Left colon (tissue), 2 donors: ENCODE measurements at places on chromosomes 5 and 9. TPM values are rescaled to one million over a fixed set of nuclear protein-coding genes. Genes with fewer than 3 reads are reported as not detected.
A peak's percentile ranks its signal among the peaks of the same experiment; 100 is the strongest.

Gene BNC2
- total RNA-seq, result 19.3 TPM

Gene COL5A1
- 17.8 TPM for total RNA-seq

Gene PCDHGA4
- total RNA-seq, result 0.37 TPM

Gene PCDHGC4
- 0.92 TPM for total RNA-seq

Gene WWC1
- 18.7 TPM for total RNA-seq

Gene FBP2
- total RNA-seq, result not detected

DNA sequence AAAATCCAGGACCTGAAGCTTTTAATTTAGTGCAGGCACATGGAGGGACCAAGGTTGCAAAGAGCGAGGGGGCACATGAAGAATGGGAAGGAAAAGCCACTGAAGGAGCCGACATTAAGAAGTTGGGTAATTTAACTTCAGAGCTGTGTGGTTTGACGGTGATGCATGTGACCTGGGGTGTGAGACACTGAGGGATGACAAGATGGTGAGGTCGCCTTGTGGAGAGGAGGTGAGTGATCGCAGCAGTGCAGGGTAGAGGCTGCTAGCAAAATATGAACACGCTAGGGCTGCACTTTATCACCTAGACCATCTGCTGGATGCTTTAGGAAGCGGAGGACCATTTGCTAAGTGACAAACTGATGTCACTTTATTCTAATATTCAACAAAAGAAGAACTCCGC, 339.0 kb upstream of the KIF2A start:
- no peak for DNase-seq

GRCh38 chr9:88829276-88829675, 162.0 kb upstream of the S1PR3 start:
- no peak for DNase-seq

GRCh38 chr5:125401724-125402622, 655.5 kb upstream of the ZNF608 start:
- DNase-seq, result no peak

GRCh38 chr5:52181403-52181802, 606.3 kb upstream of the ITGA1 start:
- no peak for DNase-seq

DNA sequence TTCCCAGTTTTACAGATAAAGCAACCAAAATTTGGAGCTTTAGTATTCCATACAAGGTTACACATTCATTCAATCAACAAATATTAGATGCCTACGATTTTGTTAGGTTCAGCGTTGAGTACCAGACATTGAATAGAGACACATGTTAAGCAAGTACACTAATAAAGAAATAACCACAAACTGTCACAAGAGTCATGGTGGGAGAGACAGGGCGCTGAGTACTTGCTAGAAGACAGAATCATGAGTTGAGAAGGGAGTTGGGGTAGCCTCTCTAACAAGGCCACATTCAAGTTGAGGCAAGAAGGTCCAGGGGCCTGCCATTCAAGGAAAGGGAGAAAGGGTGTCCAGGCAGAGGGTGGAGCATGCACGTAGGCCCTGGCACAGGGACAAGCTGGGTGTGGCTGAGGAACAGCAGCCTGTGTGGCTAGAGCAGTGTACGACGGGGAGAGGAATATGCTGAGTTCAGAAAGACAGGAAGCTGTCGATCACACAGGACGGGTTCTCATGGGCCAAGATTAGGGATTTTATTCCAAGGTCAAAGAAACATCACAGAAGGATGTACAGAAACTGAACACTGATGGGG, 17.0 kb downstream of the CDK5RAP2 start:
- DNase-seq, result peak; percentile 82

DNA sequence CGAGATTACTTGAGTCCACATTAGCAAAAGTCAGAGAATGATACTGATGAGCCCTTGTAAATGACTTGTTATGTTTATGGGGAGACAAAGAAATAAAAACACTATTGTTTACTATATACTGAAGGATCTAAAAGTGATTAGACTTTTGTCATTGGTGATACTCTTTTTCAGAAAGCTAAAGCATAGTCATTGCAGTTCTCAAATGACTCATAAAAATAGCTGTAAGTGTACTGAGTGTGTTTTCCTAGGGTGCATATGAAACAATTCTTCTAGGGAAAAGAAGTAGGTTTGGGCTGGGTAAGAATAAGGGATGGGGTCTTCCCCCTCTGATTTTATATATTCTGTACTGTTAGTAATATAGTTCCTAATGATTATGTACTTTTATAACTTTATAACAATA, 32.6 kb downstream of the WDR36 start:
- DNase-seq, result no peak

DNA sequence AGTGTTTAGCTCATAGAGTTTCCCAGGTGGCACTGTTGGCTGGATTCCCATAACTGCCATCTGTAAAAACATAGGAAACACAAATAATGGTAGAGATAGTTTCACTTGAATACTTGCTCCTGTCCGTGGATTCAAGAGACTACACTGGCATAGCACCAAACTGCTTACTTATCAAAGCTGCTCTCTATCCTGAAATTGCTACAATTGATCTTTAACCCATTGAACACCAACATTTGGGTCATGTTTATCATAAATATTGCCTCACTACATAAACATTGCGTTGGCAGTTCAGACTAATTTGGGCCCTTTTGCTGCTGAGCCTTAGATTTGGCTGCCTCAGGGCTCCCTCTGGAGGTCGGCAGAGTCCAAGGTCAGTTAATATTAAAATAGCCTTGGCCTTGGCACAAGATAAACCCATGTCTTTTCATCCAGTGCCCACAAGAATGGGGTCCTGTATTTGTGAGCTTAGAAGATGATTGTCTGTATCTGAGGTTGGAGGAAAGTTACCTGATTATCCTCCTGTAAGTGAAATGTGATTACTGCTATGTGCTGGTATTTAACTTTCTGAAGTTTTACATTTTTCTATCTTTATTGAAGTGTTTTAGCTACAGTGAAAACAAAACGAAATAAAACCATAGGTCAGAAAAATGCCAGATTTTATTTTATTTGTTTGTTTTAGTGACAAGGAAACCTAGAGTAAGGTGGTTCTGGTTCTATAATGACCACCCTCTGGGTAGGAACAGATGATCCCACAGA, 4.0 kb upstream of the RANBP3L start:
- peak; percentile 36 for DNase-seq

DNA sequence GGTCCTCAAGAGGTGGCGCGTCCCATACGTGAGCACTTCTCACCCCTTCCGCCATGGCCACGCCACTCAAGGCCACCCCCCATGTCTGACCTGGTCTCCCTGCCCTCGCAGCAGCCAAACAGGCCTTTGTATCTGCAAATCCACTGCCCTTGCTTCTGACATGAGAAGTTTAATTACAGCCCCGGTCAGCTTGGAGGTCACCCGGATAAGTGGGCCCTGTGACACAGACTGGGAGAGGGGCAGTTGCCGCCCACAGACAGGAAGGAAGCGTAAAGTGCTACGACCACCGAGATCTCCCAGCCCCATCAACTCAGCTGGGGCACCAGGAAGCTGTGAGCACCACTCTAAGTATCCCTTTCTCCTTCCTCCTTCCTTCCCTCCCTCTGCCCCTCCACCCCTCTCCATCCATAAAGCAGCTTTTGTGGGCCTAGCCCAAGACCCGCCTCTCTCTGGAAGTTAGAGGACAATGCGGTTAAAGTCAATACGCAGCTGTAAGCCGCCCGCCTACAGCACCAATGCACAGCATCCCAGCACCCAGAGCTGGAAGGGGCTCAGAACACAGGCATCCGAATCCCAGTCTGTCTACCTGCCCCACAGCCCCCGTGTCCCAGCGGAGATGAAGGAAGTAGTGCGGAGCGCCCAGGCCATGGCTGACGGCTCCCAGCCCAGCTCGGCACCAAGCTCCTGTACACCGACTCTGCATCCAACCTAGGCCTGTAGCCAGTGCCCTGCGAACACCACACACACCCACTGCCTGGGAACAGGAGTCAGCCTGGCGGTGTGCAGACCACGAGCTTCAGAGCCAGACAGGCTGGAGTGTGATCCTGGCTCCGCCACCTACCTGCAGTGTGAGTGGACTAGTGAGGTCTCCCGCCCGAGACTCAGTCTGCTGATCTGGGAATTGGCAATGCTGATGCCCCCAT, 44.8 kb upstream of the RNF130 start:
- DNase-seq, result peak; percentile 11

DNA sequence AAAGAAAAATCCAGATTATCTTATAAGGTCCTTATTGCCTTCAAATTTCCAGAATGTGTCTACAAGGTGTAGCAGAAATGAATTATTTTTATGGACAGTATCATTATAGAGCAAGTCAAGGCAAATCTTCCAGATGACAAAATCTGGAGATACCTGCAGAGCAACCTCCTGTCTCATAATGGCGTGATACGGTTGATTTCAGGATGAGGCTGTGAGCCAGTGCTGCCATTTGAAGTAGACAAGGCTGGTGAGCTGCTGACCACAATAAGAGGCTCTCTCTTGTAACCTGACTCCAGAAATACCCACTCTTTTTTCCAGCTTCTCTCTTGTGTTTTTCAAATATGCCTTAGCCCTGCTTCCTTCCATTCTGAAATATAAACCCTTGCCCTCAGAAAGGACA, 108.2 kb downstream of the HTR1A start:
- no peak for DNase-seq

DNA sequence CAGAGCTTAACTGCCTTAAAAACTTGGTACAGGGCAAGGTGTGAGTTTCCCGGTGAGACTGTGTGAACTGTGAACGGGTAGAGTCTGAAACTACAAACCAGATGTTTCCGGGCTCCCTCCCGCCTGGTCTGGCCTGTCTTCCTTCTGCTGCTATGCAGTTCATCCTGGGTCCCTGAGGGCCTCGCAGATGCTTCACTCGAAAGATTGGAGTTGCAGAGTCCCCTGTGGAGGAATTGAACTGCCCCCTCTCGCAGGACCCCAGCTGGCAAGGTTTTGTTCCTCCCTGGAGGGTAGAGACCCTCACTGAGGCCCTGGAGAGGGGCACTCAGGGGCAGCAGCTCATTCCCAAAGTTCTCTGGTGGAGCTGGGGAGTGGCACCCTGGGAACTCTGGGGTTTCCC, 533 bp downstream of the DCANP1 start:
- no peak for DNase-seq

GRCh38 chr9:5884191-5884590, 6.5 kb upstream of the MLANA start:
- DNase-seq, result no peak

DNA sequence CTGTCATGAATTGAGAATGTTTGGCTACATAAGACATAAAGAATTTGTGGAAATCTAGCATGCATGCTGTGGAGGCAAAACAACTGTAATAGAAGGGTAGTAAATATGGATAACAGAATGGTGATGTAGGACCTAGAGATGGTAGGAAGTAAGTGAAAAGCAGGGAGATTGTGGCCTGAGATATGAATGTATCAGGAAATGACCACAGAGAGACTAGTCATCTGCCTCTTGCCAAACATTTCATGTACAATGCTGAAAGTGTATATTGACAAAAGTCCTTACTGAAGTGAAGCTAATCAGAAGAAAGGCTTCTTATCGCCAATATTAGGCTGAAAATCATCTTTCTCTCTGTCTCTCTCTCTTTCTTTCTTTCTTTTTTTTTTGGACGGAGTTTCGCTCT, 873.1 kb upstream of the CTNND2 start:
- DNase-seq, result no peak

DNA sequence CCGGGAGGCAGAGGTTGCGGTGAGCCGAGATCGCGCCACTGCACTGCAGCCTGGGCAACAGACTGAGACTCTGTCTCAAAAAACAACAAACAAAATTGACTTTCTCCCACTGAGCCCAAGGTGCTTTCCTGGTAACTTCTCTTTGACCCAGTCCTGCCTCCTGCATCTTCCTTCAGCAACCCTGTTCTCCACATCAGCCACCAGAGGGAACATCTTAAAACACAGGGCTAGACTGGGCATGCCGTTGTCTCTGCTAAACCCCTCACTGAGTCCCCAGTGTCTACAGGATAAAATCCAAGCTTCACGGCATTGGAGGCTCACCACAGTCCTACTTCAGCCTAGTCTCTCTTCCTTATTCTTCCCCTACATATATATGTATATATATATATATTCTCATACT, 39.8 kb upstream of the KCNMB1 start:
- no peak for DNase-seq

- peak; percentile 3 for DNase-seq
Measured at GRCh38 chr5:1526681-1527131, 2.9 kb upstream of the LPCAT1 start.

GRCh38 chr5:103469288-103470040, 93.1 kb downstream of the NUDT12 start:
- DNase-seq, result peak; percentile 38

GRCh38 chr5:90983148-90983547, 400.0 kb downstream of the ARRDC3 start:
- DNase-seq, result no peak

DNA sequence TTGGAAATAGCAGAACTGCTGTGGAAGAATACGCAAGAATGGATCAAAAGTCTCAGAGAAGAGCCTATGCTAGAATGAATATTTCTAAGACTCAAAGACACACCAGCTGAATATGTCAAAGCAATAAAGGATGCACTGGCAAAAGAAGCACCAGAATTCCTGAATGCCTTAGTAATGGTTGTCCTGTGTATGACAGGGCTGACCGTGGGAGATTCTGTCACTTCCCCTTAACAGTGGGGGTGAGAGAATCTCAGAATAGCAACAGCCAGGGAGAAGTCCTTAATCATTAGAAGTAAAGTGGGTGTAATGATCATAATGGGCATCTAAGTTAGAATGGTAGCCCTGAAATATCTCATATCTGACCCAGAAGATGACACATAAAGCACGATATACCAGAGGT, 14.6 kb upstream of the PRR16 start:
- no peak for DNase-seq

DNA sequence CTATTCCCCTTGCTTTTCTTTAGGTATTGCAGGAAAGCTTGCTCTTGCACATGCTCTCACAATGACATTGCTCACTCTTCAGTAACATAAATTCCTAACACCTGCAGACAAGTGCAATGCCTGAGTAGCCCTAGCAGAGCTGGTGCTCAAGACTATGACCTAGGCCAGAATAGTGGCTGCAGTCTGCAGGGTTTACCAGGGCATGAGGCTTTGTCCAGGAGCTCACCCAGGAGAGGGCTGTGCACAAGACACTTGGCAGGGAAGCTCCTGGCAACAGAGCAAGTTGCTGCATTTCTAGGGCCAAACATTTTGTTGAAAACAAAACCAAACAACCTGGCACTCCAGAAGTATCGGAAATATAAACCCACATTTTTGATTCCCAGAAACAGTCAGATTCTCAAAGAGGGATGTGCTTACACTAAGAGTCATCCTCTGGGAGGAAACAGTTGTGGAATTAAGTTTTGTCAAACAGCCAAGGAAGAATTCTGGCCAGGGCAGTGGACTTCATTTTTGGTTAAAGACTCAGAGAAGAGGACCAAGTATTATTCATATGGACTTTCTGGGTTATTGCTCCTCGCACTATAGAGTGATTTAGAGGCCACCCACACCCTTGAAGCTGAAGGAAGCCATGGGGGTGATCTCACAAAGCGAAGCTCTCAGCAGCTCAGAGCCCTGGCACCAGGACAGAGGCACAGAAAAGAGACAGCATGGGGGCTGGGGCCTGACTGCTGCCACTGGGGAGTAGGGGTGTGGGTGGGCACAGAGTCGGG, 44.9 kb downstream of the MACROH2A1 start:
- no peak for DNase-seq

DNA sequence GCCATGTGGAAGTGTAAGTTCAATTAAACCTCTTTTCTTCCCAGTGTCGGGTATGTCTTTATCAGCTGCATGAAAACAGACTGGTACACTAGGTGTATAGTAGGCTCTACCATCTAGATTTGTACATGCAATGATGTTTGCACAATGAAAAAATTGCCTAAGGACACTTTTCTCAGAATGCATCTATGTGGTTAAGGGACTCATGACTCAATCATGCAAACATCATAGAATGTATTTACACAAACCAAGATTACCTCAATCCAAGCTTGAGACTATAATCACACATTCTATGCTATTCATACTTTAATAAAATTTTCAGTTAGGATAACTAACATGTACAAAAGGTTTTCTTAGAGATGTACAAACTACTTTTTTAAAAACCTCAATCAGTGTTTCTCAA, 1164.5 kb downstream of the CDH12 start:
- no peak for DNase-seq
